ENCODE measurements at places on chromosomes 2 and 18.
A peak's percentile ranks its signal among the peaks of the same experiment; 100 is the strongest.

GRCh38 chr18:55494899-55495298 lies 93.1 kb downstream of the TCF4 start:
- DNase-seq = no peak

DNA sequence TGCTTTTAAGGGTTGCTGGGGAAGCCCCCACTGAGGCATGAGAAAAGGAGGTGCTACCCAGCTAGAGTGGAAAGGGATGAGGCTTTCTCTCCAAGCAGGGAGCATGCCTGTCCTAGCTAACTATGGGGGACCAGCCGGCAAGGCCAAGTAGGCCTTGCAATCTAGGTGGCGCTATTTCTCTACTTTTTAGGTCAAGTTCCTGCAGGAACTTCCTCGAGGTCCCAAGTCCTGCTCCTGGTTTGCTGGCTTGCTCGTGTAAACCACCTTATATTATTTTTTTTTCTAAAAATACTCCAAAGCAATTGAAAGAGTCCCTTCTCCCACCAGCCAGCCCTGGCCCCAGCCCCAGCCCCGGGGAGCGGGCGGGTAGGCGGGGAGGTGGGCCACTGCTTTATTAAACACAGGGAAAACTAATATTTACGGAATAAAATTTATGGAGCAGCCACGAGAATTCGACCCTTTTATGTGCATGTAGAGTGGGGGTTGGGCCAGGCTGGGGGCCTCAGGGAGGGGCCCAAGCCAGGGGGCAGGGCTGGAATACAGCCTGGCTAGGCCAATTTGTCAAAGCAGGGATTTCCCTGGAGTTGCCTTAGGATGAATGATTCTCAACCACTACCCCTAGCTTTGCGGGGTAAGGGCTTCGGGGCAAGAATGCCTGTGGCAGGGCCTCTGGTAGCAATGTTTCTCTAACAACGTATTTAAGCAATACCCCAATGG lies 12.8 kb upstream of the IHH start:
- DNase-seq = no peak

DNA sequence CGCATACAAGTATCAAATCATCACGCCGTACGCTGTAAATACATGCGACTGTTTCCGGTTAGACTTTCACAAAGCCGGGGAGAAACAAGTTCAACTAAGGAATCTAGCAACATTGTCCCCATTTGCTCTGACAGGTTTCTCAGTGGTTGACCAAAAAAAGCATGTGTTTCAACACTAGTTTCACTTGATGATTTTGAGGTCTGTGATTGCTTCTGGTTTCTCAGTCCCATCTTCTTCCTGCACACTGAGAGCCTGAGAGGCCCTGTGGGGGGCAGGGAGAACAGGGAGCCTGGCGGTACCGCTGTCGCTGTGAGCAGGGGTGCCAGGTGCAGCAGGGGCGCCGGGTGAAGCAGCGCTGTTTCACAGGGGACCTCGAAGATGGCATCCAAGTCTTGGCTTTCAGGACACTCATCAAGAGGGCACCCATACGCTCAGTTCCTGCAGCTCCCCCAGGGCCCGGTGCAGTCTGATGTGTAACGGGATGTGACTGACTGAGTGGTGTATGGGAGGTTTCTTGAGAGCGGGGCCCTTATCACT lies 270.9 kb downstream of the TWIST2 start:
- no peak for DNase-seq

- no peak for DNase-seq
Observed at GRCh38 chr2:136437461-136437860, 319.5 kb upstream of the CXCR4 start.

GRCh38 chr2:177763531-177764265 lies 308.9 kb downstream of the PDE11A start:
- DNase-seq = peak; percentile 41

GRCh38 chr2:24147364-24147763 lies 24.1 kb downstream of the FAM228B start:
- DNase-seq = no peak

- no peak for DNase-seq
Observed at GRCh38 chr18:987325-988186, 82.9 kb downstream of the ADCYAP1 start.

DNA sequence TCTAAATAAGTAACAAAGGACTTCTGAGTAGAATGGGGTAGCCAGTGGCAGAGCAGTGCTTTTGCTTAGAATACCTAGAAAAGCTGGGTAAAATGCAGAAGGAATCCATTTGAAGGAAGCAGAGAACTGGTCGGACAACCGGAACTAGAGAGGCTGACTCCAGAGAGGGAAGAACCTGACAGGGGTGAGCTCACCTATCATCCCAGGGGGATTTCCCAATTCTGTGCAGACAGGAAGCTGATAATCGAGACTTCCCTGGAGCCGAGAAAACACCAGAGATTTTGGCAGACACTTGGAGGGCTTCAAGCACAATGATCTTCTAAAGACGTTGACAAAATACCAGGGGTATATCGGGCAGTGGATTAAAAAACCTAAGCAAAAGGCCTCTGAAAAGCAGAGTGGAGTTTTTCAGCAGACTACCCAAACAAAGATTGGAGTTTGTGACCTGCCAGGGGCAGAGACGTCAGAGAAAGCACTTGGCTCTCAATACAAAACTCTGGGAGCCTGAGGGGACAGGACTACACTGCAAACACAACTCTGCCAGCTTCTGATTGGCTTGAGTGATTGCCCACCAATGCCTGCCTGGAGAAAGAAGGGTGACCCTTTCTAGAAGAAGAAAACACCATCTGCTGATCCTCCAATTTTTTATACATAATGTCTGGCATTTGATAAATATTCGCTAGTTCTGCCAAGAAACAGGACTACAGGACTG lies 67.5 kb upstream of the TTN start:
- no peak for DNase-seq

DNA sequence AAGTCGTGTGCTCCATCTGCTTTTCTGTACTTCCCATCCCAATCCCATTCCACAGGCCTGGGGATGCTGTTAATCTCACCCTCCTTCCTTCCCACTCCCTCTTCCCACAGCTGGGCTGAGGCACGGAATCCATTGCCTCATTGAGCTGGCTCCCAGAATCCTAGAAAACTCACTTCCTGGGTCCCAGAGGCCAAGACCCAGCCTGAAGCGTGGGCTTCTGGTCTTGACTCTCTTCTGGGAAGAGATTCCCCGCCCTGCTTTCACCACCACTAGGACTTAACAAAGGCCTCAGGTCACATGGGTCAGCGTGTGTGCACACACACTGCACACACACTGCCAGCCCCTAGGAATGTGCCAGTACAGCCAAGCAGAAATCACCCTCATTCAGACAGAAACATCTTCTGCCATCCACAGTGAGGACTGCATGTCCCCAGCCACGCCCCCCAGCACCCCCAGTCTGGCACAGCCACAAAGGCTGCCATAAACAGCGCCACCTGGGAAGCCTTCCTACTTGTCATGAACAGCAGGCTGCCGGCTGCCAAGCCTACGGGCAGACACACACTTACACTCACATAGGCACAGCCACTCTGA lies 165.8 kb downstream of the TNS1 start:
- DNase-seq = no peak

DNA sequence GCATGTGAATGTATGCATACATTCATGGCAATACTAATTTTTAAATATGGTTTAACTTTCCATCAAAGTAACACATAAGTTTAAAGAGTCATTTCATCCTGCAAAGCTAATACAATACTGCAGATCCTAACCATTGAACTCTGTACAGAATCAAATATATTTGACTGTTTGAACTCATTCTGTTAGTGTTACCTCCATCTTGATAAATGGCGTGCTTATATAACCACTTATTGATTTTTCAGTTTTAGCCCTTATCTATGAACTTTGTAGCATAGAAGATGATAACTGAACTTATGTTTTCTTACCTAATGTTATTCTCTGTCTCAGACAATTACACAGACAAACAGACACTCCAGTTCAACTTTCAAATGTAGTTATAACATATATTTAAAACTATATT lies 731.0 kb upstream of the LRATD1 start:
- DNase-seq = no peak

GRCh38 chr18:54181856-54182602 lies 42.4 kb downstream of the MBD2 start:
- DNase-seq = no peak

- no peak for DNase-seq
Observed at GRCh38 chr18:63890950-63891304, 3.4 kb downstream of the SERPINB2 start.

GRCh38 chr2:180343528-180344345 lies 336.6 kb upstream of the CWC22 start:
- no peak for DNase-seq

DNA sequence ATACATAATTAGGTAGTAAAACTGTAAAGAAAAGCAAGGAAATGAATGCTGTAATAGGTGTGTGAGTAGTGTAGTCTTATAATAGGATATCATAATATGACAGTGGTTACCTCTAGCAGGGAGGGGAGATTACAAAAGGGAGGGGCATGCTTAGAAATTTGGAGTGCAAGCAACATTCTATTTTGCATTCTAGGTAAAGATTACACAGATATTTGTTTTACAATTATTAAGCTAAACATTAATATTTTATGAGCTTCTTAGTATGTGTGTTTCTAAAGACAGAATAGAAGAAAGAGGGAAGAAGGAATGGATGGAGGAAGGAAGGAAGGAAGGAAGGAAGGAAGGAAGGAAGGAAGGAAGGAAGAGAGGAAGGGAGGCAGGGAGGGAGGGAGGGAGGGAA lies 177.9 kb downstream of the PAX3 start:
- DNase-seq = no peak

DNA sequence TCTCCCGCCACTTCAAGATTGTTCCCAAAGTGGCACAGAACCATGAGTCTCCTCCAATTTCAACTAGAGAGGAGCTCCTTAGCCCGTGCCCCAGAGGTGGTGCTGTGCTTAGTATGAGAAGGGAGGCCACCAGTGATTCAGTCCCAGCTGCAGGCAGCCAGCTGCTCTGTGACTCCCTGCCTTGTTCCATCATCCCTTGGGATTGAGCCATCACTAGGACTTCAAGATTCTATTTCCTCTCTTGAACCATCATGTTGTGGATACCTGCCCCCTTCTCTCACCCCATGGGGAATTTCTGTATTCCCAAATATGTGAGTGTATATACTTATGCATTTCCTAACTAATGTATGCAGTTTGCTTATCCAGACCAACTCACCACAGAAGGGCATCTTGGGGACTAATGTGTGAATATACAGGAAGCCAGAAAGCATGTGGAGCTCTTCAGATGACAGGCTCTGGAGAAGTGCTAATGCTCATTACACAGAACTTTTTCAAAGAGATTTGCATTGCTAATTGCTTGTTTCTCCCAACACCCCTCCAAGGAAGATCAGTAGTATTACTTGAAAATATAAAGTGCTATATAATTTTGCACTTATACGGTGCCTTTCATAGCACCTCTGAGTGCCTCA lies 111.0 kb upstream of the MAP3K20 start:
- no peak for DNase-seq

DNA sequence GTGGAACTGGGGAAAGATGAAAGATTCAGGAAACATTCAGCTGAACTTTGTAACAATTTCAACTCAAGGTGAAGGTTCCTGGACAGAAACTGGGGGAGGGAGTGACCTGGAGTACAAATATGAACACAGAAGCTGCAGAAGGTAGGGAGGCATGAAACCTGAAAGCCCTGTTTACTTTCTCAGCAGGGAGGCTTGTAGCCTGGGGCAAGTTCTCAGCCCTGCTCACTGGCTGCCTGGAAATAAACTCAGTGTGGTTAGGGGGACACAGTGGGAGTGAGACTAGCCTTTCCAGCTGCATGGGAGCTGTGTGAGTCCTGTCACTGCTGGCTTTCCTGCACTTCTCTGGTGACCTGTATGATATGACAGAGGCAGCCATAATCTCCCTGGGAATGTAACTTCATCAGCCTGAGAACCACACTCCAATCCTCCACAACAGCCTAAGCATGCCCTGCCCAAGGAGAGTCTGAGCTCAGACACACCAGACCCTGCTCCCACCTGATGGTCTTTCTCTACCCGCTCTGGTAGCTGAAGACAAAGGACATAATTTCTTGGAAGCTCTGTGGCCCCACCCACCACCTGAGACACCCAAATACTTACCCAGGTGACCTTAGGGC lies 77.0 kb downstream of the ZSWIM2 start:
- no peak for DNase-seq

GRCh38 chr2:10385933-10386773 lies 62.0 kb downstream of the ODC1 start:
- no peak for DNase-seq

GRCh38 chr2:60371681-60372080 lies 181.8 kb downstream of the BCL11A start:
- no peak for DNase-seq

DNA sequence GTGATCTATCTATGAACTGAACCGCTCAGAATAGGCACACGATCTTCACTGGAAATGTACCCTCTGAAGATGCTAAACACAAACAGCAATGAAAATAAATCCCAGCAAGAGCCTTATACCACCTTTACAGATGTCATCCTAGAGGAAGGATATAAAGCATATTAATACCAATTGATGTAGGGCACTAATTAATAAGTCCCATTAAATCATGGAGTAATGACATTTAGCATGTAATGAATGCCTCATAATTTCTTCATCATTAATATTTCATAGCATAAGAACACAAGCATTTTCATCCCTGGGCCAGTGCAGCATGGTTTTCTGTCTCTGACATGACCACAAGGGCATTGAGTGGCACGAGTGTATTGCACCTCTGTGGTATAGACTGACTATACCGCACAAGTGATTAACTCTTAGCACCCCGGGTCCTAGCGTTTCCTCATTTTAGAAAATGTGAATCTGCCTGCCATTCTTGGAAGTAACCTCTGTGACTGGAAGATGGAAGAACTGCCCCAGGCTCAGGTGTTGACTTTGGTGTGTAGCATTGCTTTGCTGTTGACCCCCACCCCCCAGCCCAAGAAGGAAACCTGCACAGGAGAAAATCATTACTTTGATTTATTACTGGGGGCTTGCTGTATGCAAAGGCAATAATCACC lies 1.4 kb upstream of the TMEM178A start:
- no peak for DNase-seq

DNA sequence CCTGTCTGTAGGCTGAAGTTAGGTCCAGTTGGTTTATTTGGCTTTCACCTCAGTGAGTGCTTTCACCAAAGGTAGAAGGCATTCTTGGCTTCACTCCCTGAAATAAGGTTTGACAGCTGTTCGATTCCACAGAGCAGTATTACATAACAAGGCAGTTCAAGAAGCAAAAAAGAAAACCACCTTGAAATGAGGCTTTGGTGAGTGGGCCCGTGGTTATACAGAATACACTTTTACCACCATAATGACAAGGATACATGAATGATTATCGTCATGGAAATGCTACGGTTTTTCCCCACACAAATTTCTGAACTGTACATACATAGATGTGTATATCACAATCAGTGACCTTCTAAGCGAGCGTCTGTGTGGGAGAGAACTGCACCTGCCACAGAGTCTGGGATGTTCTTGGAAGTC lies 80.0 kb upstream of the CHRNA1 start:
- no peak for DNase-seq

DNA sequence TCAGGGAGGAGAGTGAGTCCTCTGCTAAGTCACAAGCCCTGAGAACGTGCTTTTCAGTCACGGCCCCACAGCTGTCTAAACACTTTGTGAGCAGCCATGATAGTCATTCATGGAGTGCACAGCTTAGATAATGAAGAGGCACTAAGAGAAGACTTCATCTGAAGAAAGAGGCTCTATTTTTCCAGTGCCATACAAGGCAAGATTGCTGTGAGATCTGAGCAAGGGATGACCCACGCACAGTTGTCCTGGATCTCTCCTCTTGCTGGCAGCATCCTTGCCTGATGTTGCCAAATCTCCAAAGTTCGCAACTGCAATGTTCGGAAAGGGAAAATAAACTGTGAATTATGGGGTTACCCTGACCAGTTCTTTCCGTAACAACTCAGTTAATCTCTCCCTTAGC lies 418.7 kb downstream of the MEIS1 start:
- DNase-seq = no peak

- DNase-seq = no peak
Observed at GRCh38 chr2:42963452-42964068, 171.2 kb upstream of the HAAO start.
